HFF-Myc (cell line): ENCODE measurements at places on chromosomes 2 and 18.

DNA sequence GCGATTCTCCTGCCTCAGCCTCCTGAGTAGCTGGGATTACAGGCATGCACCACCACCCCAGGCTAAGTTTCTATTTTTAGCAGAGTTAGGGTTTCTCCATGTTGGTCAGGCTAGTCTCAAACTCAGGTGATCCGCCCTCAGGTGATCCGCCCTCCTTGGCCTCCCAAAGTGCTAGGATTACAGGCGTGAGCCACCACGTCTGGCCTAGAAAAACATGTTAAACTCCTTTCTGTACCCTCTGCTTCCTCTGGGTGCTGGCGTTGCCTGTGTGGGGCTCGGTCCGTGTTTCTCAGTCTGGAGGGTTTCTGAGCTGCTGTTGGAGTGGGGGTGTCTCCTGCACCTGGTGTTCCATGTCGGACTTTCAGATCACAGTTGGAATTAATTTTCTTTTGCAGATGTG is 17.9 kb downstream of the LDLRAD4 start:
- DNase-seq: no peak

DNA sequence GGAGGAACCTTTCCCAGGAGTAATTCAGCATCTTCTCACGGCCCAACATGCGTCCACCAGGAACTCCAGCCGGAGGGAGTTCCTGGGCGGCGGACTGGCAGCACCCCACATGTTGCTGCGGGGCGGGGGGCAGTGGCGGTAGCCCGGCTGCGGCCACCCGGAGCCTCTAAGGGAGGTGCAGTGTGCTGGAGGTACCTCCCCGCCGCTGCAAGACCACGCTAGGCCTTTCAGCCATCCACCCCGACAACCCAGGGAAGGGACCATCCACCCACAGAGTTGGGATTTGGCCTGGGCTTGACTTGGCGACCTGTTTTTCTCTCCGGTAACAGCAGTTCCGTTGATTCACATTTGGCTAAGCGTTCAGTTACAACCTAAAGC is 625 bp downstream of the LYPD6 start:
- no peak for DNase-seq

GRCh38 chr2:240037358-240037757 is 7.1 kb upstream of the OR6B2 start:
- DNase-seq: no peak

- no peak for DNase-seq
These were observed 23.0 kb upstream of the ARHGEF4 start for GRCh38 chr2:130813722-130814121.

DNA sequence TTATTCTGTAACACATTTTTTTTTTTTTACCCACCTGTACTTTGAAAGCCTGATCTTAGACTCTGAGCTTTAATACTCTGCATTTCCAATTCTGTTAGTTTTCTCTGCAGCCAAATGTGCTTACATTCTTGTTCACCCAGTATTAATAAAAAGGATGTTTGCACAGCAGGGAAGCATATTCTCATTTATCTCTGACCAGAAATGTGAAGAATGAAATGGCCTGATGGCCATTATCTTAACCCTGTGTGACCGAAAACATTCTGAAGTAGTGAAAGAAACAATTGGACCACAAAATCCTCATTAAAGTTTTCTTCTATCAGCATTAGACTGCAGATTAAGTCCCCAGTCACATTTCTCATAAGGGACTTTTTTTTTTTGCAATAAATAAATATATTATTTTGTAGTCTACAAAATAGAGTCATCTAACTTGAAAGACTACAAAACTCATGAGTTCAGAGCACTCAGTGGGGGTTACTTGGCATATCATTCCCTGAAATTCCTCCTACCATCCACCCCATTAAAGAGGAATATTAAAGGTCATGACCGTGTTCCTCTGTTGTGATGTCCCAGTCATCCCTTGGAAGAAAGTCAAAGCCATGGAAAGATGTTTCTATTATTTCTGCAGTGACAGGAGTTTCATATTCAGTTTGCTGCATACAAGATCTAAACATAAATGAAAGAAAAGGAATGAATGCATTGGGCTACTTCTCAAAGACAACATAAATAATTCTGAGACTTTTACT is 364.4 kb downstream of the RND3 start:
- DNase-seq: no peak

DNA sequence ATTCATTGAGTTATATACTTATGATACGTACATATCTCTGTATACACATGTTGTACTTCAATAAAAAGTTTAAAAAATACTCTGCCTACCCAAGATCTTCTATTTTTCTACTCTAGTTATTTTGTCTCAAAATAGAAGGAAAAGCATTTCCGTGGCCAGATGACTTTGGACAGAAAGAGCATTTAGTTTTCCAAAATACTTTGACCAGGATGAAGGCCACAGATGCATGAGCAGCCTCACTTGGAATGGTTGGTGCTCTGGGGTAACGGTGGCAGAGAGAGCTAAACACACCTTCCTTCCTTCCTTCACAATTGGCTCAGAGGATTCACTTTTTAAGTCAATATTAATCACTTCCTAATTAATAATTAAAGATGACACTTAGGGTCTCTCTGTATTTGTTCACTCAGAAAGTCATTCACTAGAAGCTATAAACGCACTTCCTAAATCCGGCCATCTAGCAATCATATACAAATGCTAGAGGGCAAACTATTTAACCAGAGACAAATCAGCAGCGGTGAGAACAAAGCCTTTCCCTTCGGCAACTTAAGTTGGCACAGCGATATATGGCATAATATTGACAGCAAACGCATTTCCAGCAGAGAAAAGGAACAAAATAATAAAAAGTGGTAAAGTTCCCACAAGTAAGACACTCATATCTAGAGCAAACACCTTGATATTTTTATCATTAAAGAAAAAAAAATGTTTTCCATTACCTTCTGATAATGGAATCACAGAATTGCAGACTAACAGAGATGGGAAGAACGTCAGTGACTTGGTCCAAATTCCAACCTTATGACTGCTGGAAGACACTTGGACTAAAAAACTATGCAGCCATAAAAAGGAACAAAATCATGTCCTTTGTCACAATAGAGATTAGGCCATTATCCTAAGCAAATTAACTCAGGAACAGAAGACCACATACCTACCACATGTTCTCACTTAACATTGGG is 55.9 kb upstream of the NARS1 start:
- DNase-seq: no peak

GRCh38 chr2:140842110-140842509 is 1288.7 kb downstream of the LRP1B start:
- DNase-seq: no peak

DNA sequence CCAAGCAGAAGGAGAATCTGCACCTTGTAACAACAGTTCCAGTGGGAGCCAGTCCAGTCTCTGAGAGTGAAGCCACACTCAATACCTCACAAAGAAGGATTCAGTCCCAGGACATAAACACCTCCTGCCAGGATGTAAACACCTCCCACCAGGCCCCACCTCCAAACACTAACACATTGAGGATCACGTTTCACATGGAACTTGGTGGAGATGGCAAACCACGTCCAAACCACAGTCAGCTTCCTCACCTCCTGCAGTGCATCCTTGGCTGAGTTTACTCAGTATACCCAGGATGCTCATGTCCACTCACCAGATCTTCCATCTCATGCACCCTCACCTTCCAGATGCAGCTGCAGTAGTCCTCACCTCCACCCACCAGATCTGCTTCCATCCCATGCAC is 37.8 kb upstream of the TMEM18 start:
- no peak for DNase-seq

DNA sequence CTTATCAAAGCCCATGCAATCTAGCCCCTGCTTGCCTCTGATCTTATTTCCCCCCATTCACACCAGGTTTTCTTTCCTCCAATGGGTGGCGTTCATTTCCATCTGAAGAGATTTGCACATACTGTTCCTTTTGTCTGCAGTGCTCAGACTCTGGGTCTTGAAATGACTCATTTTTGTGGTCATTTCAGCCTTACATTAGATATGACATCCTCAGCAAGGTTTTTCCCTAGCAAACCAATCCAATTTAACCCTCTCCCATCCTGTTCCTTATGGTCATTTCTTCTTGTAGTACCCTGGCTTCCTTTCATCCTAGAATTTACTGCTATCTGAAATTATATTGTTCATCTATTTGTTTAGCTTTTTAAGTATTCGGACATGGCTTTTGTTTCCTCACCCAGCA is 42.5 kb upstream of the SCN1A start:
- no peak for DNase-seq

GRCh38 chr18:45652303-45653080 is 37.2 kb downstream of the SLC14A2 start:
- DNase-seq: peak; percentile 36

- DNase-seq: no peak
These were observed 16.4 kb downstream of the FARP2 start for GRCh38 chr2:241372361-241372992.

DNA sequence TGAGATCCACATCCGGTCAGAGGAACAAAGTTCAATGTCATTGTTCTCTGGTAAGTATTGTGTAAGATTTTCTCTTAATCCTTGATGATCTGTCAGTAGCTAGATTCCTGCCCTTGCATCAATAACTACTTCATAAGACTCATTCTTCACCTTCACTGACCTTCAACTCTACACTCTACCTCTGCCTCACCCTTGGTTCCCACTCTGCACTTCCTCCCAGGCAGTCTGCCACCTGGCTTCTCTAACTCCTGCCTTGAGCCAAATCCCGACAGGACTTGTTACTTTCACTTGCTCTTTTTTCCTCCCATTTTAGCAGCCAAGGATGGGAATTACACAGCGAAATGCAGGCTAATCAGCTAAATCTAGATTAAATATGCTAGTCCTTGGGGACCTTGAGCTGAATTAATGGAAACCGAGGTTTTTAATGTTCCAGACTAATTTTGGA is 190.7 kb downstream of the DLGAP1 start:
- no peak for DNase-seq
